ENCODE measurements at places on chromosomes 3 and 15.

- DNase-seq = no peak
Observed at GRCh38 chr3:49689046-49689907, at the start of the genes MST1 and RNF123. Gene MST1, minus strand, starts transcription at chr3:49689474. Its CDS starts 783 bp downstream, at chr3:49688691. Gene RNF123, plus strand, starts transcription at chr3:49689557. Its CDS starts 1,609 bp downstream, at chr3:49691166.

DNA sequence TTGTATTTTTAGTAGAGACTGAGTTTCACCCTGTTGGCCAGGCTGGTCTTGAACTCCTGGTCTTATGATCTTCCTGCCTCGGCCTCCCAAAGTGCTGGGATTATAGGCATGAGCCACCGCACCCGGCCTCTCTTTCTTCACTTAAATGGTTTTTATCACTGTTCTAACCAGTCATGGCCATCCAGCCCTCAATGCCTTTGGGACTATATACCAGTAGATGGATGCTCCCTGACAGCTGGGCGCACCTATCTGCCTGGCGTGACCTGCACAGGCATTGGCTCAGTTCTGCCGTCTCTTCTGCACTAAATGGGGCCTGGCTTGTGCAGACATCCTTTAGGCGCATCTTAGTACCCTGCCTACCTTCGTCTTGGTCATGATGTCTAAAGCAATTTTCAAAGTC, 233.4 kb downstream of the ADAMTS17 start:
- DNase-seq = no peak

GRCh38 chr3:14761121-14761672, 57.6 kb upstream of the FGD5 start:
- DNase-seq = no peak

GRCh38 chr15:40829115-40829514, 607 bp upstream of the PPP1R14D start:
- no peak for DNase-seq

GRCh38 chr15:74836846-74837245, 6.1 kb downstream of the ULK3 start:
- DNase-seq = no peak

GRCh38 chr15:64286473-64286872, 69.5 kb downstream of the CSNK1G1 start:
- DNase-seq = no peak

DNA sequence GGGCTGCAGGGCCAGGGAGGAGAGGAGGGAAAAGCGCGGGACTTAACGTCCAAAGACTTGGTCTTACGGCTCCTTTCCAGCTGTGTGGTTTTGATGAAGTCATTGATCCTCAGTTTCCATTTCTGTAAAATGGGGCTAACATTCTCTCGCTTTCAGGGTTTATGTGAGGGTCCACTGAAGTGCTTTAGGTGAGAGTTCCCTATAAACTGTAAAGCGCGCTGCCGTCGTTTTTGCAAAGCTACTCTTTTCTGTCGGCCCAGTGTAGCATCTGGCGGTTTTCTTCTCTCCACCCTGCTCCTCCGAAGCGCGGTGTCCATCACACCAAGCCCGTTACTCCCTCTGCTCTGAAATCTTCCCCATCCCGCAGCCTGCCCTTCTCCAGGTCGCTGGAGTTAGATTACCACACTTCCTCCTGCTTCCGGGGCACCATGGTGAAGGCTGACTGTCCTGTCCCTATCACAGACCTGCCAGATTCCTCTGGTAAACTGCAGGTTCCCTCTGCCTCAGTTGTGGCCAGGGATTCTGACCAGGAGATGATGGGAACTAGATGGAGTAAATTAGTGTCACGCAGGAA, 702 bp upstream of the DNAJC17 start:
- no peak for DNase-seq

DNA sequence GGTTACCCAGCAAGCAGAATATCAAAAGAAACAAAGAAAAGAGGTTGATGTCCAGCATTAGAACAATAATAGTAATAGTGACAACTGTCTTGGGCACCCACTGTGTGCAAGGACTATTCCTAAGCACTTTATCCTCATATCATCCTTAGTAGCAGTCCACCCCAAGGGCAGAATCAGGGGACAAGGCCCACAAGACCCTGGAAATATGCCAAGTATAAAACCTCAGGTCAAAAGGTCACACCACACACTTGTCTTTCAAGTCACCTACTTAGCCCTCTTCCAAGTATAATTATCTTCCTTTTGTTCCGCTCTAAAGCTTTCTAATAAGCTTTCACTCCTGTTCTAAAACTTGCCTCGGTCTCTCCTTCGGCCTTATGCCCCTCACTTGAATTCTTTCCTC, 124.0 kb upstream of the STT3B start:
- DNase-seq = no peak

GRCh38 chr3:129204473-129204872, 20.8 kb upstream of the CNBP start:
- no peak for DNase-seq

GRCh38 chr15:47742742-47743141, 25.4 kb downstream of the SEMA6D start:
- no peak for DNase-seq

DNA sequence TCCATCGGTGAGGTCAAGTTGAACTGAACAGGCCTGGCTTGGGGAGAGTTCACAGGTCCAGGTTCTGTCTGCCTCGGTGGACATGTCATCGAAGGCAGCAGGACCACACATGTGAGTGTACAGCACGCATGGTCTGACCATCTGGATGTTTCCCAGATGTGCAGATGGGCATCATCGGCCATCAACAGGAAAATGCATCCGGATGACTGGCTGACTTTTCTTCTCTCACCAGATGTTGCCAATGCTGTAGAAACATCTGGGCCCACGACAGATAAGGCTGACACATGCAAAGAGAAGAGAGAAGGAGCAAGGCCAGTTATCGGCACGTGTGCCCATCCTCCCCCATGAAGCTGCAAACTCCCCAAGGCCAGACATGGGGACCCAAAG, 45.1 kb downstream of the NOX5 start:
- no peak for DNase-seq

DNA sequence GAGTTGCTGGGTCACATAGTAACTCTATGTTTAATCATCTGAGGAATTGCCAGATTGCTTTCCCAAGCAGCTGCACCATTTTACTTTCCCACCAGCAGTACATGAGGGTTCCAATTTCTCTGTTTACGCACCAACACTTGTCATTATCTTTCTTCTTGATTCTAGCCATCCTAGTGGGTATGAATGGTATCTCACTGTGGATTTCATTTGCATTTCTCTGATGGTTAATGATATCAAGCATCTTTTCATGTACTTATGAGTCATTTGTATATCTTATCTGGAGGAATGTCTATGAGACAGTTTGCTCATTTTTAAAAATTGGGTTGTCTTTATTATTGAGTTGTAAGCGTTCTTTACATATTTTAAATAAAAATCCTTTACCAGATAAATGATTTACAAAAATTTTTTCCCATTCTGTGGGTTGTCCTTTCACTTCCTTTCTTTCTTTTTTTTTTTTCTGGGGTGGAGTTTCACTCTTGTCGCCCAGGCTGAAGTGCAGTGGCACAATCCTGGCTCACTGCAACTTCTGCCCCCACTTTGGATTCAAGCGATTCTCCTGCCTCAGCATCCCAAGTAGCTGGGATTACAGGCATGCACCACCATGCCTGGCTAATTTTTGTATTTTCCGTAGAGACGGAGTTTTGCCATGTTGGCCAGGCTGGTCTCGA, 8.9 kb upstream of the SGO1 start:
- DNase-seq = no peak

All from bone marrow (tissue), 2 donors.